Activated T-helper 1 cell treated with anti-CD3 and anti-CD28 coated beads, Interleukin-2, amount 50 U/mL, for 16 hours (primary cell): ENCODE measurements at places on chromosomes 11 and 22.

DNA sequence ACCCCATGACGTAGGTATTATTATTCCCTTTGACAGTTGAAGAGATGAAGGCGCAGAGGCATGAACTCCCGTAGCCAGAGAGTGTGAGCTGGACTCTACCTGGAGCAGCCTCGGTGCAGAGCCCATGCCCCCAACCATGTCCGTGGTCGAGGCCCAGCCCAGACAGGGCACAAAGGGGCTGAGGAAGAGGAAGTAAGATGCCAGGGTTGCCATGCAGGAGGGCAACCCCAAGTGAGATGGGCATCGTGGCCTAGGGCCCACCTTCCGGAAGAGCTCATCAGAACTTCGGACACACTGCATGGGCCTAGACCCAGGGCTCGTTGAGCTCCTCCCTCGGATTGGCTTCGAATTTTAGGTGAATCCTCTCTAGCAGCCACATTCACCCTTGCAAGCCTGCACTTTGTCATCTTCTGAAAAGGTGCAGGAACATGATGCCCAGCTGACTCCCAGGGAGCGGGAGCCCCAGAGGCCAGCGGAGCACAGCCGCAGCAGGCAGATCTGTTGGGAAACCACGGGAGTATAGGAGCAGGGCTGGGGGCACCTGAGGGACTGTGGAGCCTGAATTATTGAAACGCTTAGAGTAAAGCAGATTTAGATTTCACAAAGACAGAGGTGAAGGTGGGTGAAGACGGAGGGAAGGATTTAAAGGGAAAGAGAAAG, 29.0 kb upstream of the JAM3 start:
- DNase-seq = no peak

DNA sequence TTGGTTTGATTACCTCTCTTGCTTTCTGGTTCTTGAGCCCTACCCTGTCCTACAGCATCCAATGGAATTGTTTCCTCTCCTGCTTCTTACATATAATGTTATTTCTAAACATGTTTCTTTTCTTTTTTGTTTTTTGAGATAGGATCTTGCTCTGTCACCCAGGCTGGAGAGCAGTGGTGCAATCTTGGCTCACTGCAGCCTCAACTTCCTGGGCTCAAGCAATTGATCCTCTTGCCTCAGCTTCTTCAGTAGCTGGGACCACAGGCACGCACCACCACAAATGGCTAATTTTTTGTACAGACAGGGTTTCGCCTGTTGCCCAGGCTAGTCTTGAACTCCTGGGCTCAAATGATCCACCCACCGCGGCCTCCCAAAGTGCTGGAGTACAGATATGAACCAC, 105.9 kb downstream of the SGSM3 start:
- no peak for DNase-seq

GRCh38 chr11:114928260-114928870, 250.0 kb downstream of the NXPE2 start:
- no peak for DNase-seq

GRCh38 chr11:44047931-44048431, at the start of gene ACCSL:
ACCSL (plus strand) TSS chr11:44047981; CDS start chr11:44048037, 56 bp downstream.
- no peak for DNase-seq

- DNase-seq = no peak
Measured at GRCh38 chr11:86816251-86816726, 15.9 kb downstream of the PRSS23 start.

GRCh38 chr11:19228968-19229367, 11.8 kb downstream of the E2F8 start:
- DNase-seq = no peak

DNA sequence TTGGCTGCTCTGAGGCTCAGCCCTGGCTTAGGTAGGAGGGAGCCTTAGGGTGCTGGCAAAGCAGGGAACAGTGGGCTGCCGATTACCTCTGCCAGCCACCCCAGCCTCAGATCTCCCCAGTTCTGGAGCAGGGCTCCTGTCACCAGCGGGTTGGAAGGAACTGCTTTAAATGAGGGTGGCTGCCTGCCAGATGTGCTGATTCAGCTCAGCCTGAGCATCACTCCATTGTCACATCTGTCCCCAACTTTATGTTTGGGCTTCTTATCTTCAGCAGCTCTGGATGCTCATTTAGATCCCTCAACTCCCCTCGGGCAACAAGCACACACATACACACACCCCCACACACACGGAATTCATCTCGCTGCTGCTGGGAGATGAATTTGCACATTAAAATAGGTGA, 16.9 kb upstream of the ANKK1 start:
- no peak for DNase-seq

- no peak for DNase-seq
Measured at GRCh38 chr11:110345743-110346142, 49.3 kb upstream of the RDX start.
